LoVo (cell line): ENCODE measurements at places on chromosomes 1 and 21.

- DNase-seq, result peak; percentile 18
Measured at GRCh38 chr1:246528933-246529731, 22.1 kb upstream of the SMYD3 start.

GRCh38 chr1:192977089-192977706 lies 82.0 kb downstream of the UCHL5 start:
- no peak for DNase-seq

DNA sequence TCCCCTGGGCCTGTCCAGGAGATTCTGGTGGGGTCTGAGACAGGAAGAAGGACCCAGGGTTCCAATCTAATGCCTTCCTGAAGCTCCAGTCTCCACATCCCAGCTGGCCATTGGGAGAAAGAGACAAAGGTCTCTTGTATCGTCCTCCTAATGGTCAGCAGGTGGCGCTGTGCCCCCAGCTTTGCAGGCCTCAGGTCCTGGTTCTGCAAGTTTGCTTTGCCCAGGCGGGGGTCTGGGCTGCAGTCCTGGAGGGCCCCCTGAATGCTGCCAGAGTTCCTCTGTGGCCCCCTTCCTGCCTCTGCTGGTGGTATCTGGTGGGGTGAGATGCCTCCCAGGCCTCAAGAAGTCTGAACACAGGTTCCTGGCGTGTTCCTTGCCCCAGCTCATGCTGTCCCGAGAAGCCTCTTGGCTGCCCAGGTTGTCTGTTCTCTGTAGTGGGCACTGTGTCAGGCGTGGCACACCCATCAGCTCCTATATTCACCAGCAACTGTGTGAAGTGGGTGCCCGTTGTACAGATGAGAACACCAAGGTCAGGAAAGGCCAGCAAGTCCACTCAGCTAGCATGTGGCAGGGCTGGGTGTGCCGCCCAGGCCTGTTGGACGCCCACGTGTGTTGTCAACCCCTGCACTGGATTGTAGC lies 33.8 kb upstream of the CSF3R start:
- peak; percentile 60 for DNase-seq

GRCh38 chr1:178330153-178330552 lies 166.6 kb downstream of the CLEC20A start:
- DNase-seq, result no peak

GRCh38 chr1:225990705-225991464 lies 8.3 kb downstream of the SDE2 start:
- no peak for DNase-seq

DNA sequence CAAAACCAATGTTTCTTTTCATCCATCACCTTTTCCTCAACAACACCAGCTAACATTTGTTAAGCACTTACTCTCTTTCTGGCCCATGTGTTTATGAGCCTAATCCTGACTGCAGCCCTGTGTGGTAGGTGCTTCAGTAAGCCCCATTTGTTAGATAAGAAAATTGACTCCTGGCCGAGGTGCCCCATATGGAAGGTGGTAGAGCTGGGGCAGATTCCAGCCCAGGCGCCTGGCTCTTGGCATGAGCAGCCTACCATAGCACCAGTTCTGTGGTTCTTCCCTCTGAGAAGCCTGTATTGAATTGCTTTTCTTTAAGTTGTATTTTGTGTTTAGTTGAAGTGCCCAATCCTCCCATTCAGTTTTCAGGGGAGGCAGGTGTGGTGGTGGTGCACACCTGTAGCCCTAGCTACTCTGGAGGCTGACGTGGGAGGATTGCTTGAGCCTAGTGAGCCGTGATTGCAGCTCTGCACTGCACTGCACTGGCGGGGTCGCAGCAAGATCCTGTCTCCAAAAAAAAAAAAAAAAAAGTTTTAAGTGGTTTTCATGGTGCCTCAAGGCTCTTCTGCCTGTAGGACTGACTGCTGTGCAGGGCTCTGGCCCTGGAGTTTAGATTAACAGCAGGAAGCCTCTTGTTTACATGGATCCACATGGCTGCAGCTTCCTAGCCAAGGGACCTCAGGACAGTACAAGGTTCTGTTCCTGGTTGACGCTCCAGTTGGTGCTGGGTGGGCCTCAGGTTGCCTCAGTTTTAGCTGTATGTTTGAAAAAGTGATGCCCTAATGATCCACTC lies 125.9 kb downstream of the MRPS6 start:
- no peak for DNase-seq

DNA sequence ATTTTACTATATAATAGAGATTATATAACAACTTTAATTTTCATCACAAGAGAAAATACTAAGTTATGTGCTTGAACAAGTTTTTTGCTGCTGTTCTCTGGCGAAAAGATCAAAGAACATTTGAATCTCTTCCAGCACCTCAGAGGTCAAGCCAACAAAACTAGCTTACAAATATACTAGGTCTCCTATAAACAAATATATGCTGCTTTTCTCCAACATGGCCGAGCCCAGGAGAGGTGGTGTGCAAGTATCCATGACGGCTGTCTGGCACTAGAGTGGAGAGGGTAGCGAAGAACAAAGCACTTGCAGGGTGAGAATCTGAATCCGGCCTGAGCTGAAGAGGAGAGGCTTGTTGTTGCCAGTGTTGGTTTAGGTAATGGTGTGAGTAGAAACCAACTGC lies 7.5 kb upstream of the FMO3 start:
- no peak for DNase-seq

GRCh38 chr1:9317591-9318417 lies 25.1 kb downstream of the SPSB1 start:
- no peak for DNase-seq

DNA sequence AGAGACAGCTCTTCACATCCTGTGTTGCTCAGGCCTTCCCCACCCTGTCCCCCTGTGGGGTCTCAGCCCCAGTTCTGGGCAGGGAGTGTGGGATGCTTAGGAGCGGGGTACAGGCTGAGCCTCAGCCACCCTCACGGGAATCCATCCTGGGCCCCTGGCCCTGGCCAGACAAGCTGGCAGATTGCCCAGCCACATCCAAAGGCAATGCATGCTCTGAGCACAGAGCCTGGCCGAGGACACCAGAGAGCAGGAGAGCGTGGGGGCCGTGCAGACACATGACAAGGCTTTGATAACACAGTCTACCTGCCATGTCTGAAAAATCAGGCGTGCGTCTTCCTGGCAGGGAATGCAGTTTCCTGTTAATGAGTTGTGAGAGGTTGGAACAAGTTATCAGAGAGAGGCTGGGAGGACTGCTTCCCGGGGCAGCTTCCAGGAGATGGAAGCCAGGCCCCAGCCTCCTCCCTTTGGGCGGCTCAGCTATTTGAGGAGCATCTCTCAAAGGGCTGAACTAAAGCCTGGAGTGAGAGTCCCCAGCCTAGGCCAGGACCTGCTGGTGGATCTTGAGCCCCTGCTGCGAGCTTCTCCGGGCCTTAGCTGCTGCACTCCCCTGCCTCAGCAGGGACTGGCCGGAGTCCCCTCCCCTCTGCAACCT lies 72.2 kb upstream of the SELENON start:
- DNase-seq, result no peak

- DNase-seq, result no peak
Measured at GRCh38 chr1:228058172-228058948, 24.1 kb upstream of the ARF1 start.

GRCh38 chr1:79811173-79811572 lies 804.6 kb upstream of the ADGRL4 start:
- no peak for DNase-seq

DNA sequence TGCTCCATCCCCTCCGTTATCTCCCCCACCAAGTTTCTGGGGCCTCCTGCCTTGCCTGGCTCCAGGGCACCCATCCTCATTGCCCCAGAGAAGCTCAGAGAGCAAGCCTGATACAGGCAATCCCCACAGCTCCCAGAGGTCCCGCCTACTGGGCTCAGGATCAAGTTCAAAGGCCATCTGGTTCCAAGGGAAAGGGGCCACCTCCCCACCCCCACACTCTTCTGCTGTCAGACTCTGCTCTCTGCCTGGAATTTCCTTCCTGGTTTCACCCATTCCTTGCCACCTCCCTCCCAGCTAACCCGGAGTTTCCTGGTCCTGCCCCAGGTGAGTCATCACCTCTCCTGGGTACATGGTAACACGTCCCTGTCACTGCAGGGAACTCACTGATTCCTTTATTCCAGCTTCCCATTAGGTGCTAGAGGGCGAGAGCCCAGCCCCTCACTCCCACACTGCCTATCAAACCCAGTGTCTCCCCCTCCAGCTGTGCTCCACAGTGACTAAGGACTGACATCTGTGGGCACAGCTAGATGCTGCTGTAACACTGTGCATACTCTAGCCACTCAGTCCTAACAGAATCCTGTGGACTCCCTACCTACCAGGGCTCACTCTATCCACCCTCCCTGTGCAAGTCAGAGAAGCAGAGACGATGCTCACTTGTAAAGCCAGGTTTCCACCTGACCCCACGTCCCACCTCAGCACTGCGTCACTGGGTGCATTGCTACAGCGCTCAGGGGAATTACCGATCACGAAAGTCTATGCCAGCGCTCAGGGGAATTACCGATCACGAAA lies 21.8 kb downstream of the RSPH1 start:
- DNase-seq, result peak; percentile 95

DNA sequence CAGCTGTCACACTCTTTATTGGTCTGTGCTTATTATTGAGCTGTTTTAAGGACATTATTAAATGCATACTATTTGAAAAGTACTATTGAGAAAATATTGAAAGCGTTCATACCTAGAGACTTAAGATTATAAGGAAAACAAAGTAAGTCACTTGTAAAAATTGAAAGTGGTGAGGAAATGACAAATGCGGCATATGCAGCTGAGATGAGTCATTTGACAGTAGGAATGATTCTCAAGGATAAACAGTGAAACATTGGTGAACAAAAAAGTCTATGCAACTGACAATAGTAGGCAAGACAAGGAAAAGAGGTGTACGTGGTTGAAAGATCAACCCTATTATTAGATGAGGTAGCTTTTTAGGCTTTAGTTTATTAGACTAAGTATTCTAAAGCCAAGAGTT lies 82.6 kb upstream of the MAP10 start:
- no peak for DNase-seq

DNA sequence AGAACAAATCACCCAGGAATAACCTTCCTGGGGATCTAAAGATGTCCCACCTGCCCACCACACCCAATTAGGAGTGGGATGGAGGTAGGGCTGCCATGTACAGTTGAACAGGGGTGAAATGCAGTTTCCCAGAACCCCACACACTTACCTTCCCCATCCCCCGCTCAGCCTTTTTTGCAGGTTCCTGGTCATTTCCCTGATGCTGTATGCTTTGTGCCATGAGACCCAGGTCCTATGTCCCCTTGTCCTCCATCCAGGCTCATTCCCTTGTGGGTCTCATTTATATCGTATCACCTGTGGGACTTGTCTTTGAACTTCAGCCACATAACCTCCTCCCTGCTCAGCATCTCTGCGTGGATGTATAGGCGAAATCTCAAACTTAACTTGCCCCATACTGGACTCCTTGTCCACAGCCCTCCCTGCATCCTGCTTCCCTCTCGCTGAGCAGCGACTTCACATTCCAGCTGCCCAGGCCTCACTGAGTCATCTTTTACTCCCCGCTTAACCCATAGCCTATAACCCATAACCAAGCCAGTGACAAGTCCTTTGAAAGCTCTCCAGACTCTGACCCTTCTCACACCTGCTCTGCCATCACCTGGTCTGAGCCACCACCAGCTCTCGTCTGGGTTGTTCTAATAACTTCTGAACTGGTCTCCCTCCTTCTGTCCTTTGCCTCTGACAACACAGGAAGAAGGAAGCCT lies 4.7 kb downstream of the LDLRAD2 start:
- DNase-seq, result no peak

GRCh38 chr1:31437433-31438037 lies 24.5 kb downstream of the SERINC2 start:
- no peak for DNase-seq

- DNase-seq, result no peak
Measured at GRCh38 chr1:31399976-31400375, 13.0 kb upstream of the SERINC2 start.

DNA sequence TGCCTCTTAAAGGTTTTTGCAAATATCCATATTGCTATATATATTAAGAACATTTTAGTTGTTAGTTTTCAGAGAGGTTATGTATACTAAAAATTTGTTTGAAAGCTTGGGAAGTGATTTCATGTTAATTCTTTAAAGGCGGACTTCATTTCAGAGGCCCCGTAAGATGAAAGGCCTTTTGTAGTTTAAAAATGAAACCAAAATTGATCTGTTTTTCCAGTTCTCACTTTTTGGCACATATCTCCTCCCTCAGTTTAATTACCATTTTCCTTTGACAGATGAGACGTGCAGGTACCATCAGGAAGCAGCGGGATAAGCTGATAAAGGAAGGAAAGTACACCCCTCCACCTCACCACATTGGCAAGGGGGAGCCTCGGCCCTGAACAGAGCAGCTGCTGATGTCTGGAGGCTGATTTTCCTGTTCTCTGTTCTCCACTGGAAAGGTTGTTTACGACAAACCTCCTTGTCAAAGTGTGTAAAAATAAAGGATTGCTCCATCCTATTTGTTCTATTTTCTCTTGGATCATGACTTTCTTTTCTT lies 8.0 kb downstream of the NDUFS5 start:
- no peak for DNase-seq

GRCh38 chr1:209155546-209155945 lies 428.0 kb upstream of the CAMK1G start:
- DNase-seq, result no peak

DNA sequence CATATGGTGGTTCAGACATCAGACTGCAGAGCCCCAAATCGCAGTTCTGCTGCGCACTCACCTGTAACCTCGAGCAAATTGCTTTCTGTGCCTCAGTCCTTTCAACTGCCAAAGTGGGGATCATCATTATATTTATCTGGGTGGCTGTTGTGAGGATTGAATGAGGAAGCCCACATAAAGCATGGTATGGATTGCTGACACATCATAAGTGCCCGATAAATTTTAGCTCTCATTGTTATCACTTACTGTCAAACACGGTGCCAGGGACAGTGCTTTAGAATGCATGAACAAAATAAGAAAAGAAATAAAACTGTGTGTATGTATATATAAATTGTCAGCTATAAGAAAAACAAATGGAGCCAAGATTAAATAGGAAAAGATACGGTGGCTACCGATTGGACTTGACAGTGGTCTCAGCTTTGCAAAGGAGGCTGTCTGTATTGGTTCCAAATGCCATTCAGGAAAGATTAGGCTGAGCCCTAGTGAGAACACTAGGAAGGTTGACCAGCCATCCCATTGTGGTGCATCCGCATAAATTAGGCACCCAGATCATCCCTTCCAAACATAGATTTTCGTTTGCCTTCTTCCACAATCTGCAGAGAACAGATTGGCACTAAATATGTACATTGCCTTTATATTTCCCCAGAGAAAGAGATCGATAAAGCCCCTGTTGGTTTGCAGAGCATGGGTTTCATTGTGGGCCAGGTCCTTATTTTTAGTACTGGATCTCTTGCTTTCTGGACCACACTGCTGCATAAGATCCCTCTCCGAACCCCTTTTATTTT lies 91.8 kb upstream of the KAZN start:
- DNase-seq, result no peak

GRCh38 chr1:201226178-201226514 lies 35.5 kb downstream of the IGFN1 start:
- DNase-seq, result no peak
